ENCODE measurements at places on chromosomes 7 and 10.

GRCh38 chr7:87151002-87151728 is 1.1 kb upstream of the DMTF1 start:
- no peak for DNase-seq

- no peak for DNase-seq
Measured at GRCh38 chr7:92753614-92754013, 82.8 kb downstream of the CDK6 start.

DNA sequence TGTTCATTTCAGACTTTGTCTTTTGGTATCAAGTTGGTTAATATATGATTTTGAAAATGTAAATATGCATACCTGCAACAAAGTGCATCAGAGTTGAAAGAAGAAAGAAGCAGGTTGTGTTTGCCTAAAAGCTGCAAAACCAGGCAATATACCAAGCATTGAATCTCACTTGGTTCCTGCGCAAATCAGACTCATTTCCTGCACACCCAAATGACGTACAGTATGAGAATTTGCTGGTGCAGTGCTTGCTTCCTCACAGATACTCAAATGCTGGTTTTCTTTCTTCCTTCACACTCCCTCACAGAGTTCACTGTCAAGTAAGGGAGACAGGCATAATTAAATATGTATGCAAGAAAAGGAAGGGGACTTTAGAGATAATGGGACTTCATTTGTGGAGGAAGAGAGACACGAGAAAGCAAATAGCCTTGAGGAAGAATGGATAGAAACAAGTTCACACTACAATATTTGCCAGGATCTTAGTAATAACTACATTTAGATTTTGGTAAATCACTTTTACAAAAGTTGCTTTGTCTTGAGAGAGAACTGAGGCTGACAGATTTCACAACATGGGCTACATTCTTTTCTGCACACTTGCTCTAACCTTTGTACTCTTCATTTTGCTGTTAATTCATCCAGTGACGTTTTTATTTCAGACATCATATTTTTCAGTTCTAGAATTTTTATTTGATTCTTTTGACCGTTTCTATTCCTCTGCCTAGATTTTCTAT is 56.9 kb upstream of the AOAH start:
- DNase-seq: no peak

DNA sequence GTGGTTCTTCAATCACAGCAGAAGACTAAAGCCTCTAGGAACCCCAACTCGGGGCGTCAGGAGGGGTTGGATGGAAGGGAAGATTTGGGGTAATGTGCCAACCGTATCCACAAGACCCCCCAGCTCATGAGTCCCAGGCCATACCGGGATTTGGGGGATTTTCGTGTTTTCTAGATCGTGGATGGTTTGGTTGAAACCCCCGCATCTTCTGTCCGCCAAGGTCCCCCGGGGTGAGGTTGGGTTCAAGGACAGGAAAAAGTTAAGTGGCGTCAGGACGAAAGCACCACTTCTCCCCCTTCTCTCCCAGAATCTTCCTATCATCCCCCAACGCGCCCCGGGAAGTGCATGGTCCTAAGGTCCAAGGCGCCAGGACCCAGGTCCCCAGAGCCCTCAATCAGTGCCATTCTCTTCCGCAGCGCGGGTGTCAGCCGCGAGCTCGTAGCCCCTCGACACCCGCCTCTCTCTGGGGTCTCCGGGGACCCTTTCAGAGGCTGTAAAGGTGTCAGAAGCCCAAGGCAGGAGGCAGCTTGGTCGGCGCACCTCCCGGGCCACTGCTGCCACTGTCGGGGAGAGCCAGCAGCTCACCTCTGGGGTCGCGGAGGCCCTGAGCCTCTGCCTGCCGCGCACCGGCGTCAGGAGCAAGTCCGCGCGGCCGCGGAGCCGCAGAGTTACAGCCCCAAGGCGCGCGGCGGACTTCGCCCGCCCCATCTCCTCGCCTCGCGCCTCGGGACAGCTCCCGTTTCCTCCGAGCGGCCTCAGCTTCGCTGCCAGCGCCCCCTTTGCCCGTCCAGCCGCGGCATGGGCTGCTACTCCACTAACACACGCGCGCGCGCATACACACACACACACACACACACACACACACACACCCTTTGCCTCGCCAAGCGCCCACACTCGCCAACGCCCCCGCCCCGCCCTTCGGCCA is 1.5 kb downstream of the MKX start:
- DNase-seq: no peak

DNA sequence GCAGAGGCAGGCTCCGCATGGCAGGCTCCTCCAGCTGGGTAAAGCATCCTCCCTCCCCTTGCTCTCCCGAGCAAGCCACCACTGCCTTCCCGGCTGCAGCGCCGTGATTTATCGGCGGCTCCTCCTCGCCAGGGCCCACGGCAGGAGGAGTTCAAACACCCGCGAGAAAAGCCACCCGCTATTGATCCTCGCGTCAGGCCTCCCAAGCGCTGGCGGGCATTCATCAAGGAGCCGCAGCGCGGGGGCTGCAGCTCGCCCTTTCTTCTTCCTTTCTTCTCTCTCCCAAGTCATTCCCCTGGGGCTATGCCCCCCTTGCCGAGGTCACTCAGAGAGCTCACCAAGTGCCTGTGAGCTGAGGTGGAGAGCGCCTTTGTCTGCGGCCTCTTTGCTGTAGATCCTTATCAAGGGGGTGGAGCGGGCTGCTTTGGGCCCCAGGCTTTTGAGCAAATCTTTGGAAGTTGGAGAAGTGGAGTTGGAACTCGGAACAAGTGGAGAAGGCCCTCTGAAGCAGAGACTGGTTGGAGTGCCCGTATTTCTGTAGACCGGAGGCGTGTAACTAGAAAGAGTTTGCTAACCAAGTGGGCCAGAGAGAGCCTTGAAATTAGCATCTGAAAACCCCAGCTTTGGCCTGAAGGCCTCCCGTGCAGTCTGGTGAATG is 107.2 kb upstream of the PPIF start:
- no peak for DNase-seq

DNA sequence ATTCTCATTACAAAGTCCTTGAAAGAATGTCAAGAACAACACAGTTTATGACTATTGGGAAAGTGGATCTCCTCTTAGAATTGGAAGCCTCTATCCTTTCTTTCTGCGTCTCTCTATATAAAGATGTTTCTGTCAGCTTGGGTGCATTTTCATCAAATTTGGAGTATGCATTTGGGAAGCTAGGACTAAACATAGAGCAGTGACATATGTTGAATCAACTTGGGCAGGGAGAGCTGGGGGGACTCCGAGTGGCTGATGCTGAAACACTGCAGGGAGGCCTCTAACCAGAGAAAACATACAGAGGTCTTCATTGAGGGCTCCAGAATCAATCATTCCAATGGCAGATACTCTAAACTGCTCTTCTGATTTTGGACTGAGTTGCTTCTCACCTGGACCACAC is 147.4 kb downstream of the PDE1C start:
- DNase-seq: no peak

Measured in vagina (tissue), 2 donors.